Neuronal stem cell (in vitro differentiated cells): ENCODE measurements at places on chromosomes 16 and 17.
A peak's percentile ranks its signal among the peaks of the same experiment; 100 is the strongest.

DNA sequence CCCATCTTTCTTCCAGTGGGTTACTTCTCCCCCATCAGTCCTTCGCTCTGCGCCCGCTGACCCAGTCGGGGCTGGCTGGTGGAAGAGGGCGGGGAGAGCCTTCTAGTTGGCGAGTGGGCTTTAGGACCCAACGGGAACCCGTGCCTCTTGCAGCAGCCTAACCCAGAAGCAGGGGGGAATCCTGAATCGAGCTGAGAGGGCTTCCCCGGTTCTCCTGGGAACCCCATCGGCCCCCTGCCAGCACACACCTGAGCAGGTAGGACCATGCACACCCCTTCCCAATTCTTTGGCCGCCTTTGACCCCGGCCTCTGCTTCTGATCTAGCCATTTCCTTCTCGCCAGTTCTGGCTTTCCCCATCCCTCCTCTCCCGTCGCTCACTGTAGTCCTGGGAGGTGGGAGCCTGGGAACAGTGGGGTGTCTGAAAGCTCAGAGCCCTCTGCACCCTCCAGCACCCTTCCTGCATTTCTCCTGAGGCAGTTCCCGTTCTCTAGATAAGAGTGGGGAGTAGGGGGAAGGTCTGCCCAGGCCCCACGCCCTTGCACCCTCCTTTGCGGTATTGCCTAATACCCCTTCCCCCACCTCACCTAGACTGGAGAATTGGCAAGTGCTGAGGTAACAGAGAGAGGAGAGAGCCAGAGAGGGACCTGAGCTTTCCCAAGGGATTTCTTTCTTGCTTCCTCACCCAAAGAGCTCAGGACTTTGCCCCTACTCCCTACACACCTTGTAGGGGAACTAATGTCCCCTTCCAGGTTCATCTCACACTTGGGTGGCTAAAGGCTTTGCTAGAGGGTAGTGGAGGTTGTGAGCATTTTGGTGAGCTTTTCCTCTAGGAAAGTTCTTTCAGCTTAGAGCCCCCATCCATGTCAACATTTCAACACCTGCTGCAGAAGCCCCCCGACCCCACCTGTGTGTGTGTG is at the start of gene RARA:
TSS of gene RARA (plus strand) at position 150 of the 918 bp plus-strand sequence. CDS start 22,039 bp downstream, outside the sequence.
- no peak for DNase-seq

DNA sequence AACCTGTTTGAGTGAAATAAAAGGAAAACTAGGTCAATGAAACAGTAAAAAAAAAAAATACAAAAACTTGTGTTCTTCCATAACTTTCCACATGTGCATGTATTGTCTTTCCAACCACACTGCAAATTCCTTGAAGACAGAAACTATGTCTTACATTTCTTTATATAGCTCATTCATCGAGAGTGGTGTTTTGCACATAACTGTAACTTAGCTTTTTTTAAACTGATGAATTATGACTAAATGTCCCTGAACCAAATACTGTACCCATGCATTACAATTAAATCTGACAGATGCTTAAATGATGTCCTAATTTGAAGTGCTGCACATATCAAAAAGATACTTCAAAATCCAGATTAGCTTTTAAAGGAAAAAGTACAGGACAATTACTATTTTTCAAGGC is 50.1 kb downstream of the BRIP1 start:
- DNase-seq, result no peak

- no peak for DNase-seq
These were observed 8.9 kb downstream of the NSMCE1 start for GRCh38 chr16:27259710-27260109.

- DNase-seq, result no peak
These were observed 81.0 kb upstream of the BRD7 start for GRCh38 chr16:50449800-50450199.

GRCh38 chr16:30535106-30535776 is 583 bp upstream of the ZNF747 start:
- peak; percentile 26 for DNase-seq

GRCh38 chr16:30065943-30066760 is 592 bp downstream of the ALDOA start:
- no peak for DNase-seq

DNA sequence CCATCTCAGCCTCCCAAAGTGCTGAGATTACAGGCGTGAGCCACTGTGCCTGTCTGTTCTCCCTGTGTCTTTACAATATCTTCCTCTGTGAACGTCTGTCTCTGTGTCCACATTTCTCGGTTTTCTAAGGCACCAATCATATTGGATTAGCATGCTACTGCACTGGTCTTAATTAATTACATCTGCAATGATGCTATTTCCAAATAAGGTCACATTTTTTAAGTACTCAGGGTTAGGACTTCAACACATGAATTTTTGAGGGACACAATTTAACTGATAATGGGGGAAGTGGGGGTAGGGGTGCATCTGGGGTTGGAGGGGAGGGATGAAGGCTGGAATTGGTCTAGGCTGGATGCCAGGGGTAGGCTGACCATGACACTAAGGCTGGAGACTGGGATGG is 102.6 kb downstream of the N4BP1 start:
- DNase-seq, result no peak

DNA sequence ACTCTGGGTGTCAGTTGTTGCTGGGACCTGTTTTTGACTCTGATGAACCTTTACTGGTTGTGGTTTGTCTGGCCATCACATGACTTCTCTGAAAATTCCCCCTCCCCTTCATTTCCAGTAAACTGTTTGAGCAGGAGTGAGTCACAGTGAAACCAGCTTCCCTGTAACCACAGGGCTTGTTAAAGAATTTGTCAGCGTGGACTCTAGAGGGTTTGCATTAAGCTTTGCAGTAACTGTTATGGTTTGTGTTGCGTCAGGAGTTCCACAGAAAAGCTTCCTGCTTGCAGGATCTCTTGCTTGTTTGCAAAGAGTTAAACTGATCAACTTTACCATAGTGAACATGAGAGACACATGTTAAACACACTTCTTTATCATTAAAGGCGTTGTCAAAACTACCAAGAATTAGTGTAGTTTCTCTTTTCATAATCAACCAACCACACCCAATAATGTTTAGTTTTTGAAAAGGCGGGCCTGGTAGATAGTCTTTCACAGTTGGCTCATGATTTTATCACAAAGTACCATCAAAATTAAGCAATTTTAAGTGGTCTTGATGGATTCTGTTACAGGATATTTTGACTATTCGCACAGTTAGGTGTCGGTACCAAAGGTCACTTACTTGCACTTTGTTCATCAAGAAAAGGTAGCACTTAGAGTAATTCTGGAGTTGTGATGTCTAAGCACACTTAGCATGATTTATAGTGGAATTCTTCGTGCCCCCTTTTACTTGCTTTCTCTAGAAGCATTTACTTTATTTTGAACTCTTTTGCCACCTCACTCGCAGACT is 79.3 kb downstream of the VMP1 start:
- no peak for DNase-seq
